Breast epithelium (tissue), 4 donors: ENCODE measurements at places on chromosomes 1 and 21. TPM values are rescaled to one million over a fixed set of nuclear protein-coding genes. Genes with fewer than 3 reads are reported as not detected.

DNA sequence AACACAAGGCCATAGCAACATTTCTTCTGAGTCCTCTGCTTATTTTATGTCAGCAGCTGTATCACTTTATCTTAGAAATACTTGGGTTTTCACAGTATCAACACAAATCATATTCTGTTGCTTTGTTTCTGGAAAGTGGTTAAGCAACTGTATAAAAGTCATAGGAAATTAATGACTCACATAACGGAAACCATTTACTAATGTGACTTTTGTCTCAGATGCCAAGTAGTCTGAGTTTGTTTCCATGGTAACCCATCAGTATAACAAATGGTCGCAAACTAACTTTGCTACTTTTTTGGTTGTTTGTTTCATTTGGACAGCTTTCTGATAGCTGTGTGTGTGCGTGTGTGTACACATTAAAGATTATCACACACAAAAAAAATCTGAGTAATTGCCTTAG lies 31.1 kb downstream of the EEIG2 start:
- DNase-seq, result no peak

GRCh38 chr1:233470741-233471499 lies 143.0 kb upstream of the KCNK1 start:
- no peak for DNase-seq

DNA sequence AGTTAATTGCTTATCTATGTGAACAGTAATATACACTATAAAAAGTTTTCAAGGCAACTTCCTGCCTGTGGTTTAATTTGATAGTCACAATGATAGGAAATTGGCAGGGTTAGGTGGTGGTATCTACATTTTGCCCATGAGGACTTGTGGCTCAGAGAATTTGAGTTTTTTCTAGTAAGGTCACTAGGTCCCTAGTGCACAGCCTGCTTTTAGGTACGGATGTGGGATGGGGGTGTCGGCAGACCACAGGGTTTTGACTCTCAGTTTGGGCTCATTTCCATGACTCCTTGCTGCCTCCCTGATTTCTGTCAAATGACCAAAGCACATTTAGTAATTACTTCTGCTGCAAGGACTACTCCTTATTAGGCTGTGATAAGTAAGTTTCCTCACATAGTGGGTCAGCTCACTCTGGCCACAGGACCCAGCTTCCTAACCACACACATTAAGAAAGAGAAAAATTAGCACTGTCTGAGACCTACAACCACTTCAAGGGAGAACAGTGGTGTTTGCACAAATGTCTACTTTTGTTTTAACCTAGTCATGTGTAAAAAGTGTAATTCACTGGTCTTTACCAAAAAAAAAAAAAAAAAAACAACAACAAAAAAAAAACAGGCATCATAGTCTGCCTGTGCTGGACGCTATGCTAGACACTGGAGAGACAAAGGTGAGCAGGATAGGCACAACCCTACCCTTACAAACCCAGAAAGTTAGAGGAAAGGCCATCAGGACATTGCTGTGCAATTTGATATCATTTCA lies 43.7 kb downstream of the MRPL39 start:
- DNase-seq, result no peak

- no peak for DNase-seq
Observed at GRCh38 chr1:201505503-201505890, 1.4 kb downstream of the CSRP1 start.

Gene GRIK1
- total RNA-seq, result 0.33 TPM

Gene RBP7
- 37.5 TPM for total RNA-seq

Gene SELL
- total RNA-seq, result 2.0 TPM

Gene CHODL
- total RNA-seq, result 0.66 TPM
